ENCODE measurements at places on chromosomes 4 and X.

- no peak for DNase-seq
Observed at GRCh38 chr4:56209767-56210166, 177.5 kb downstream of the AASDH start.

DNA sequence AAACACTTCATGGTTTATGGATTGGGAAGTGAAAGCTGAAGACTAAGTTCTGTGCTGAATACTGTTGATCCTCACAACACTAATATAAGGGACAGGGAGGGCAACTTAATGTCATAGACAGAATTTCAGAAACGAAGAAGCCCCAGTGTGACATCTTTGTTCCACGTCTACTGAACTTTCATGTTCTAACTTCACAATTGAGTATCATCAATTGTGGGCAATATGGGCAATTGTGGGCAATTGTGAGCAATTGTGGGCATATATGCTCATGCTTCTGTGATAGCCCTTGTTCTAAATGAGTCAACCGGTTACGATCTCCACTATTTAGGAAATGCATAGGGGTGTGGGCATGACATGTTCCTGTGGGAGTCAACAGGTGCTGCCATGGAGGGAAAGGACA, 33.7 kb downstream of the CYBB start:
- no peak for DNase-seq

- no peak for DNase-seq
Observed at GRCh38 chr4:10688022-10688421, 3.5 kb upstream of the CLNK start.

- no peak for DNase-seq
Observed at GRCh38 chrX:153406011-153406410, 4.9 kb upstream of the PNMA6E start.

DNA sequence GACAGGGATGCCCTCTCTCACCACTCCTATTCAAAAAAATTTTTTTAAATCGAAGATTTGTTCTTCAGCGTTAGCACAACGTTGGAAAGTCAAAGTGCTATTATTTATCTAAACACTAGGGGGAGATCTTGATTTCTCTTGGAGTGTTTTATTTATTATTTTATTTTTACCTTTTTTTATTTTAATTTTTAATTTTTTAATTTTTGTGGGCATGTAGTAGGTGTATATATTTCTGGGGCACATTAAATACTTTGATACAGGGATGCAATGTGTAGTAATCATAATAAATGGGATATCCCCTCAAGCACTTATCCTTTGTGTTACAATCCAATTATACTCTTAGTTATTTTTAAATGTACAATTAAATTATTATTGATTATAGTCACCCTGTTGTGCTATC, 37.4 kb upstream of the SLC10A4 start:
- no peak for DNase-seq

DNA sequence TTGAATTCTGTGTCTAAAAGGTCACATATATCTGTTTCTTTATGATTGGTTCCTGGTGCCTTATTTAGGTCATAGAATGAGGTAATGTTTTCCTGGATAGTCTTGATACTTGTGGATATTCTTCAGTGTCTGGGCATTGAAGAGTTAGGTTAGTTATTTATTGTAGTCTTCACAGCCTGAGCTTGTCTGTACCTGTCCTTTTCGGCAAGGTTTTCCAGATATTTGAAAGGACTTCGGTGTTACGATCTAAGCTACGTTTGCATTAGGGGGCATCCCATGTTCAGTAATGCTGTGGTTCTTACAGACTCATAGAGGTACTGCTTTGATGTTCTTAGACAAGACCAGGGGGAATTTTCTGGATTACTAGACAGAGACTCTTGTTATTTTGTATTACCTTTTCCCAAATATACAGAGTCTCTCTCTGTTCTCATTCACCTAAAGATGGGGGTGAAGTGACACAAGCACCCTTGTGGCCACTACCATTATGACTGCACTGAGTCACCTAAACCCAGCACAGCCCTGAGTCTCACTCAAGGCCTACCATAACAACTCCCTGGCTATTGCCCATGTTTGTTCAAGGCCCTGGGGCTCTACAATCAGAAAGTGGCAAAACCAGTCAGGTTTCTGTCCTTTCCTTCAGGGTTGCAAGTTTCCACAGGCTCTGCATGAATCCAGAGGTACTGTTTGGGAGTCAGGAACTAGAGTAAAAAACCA, 30.1 kb upstream of the CYSLTR1 start:
- no peak for DNase-seq

GRCh38 chrX:151393514-151393913, 3.5 kb upstream of the VMA21 start:
- peak; percentile 18 for DNase-seq

DNA sequence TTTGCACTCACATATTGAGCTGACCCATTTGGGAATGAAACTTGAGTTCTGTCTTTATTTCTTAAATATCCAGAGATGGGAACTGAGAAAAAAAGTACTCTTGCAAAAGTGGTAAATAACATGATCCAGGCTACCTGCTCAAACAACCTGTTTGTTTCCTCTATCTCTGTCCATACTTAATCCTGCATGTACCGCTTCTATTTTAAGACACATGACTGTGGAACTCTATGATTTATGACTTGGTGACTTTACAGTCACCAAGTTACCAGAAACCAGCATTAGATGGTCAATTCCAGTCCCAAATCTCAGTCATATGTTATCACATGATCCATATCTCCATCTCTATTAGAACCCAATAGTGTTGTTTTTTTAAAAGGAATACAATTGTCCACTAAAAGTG, 606.7 kb downstream of the EPHA5 start:
- DNase-seq: no peak

DNA sequence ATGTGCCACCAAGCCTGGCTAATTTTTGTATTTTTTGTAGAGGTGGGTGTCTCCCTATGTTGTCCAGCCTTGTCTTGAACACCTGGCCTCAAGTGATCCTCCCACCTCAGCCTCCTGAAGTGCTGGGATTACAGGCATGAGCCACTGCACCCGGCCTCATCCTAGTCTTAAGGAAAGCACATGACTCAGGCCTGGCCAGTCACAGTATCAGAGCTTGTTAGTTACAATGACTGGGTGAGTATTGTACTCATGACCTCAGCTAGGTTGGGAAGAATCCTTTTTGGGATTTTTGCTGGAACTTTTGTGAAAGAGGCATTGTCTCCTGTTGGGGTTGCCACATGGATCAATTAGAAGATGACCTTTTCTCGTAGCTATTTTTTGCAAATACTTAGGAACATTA, 292.8 kb downstream of the RAPGEF2 start:
- no peak for DNase-seq

- DNase-seq: no peak
Observed at GRCh38 chrX:3697220-3697684, 16.2 kb downstream of the PRKX start.

DNA sequence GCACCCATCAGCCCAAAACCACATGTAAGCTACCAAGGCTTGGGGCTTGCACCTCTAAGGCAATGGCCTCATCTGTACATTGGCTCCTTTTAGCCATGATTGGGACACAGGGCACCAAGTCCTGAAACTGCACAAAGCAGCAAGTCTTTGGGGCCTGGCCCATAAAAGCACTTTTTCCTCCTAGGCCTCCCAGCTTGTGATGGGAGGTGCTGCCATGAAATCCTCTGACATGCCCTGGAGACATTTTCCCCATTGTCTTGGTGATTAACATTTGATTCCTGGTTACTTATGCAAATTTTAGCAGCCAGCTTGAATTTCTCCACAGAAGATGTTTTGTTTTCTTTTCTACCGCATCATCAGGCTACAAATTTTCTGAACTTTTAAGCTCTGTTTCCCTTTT, 58.5 kb upstream of the PABPC4L start:
- no peak for DNase-seq

- DNase-seq: no peak
Observed at GRCh38 chr4:3814053-3814570, 47.9 kb downstream of the ADRA2C start.

GRCh38 chrX:111555406-111555958, 44.0 kb downstream of the SERTM2 start:
- no peak for DNase-seq

DNA sequence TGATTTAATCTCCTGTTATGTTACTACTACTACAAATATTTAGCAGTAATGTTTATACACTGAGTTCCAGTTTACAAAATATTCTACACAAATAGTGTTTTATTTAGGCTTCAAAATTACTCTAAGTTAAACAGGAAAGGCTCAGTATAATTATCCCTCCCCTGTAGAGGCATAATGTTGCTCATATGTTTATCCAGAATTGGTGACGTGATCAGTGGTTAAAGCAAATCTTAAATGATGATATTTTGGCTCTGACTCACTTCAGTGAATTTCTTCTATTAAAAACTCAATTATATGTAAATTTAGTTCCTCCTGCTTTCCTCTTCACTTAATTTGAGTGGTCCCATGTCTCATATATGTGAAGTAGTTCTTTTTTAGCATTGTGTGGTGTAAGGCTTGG, 438.5 kb downstream of the ADGRL3 start:
- DNase-seq: no peak

GRCh38 chr4:172554588-172554987, 614.0 kb upstream of the GALNT7 start:
- no peak for DNase-seq

- no peak for DNase-seq
Observed at GRCh38 chr4:79535516-79535915, 127.5 kb upstream of the GK2 start.

DNA sequence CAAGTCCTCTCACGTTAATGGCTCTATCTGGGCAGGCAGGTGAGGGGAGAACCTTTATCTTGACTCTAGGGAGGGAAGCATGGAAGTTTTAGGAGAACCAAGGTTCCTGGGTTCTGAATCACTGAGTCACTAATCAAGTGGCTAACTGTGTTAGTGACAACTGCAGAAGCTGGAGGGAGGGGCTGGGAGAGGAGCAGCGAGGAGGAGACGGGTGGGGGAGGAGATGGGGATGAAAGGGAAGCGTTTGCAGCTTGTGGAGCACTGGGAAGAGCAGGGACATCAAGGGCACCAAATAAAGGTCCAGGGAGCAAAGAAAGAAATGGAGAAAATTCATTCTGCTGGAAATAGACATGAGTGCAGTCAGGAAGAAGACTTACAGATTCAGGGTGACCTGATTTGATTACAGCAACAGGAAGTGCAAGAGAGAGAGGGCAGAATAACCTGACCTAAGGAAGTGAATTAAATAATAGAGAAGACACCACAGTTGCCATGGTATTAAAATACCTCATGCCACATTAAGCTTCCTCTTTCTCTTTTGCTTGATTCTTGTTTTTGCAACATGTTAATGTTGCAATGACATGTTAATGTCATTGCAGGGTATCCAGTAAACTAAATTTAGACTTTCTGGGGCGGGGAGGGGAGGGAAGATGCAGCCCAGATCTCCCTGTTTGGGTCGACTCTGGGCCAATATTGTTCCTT, 4.5 kb upstream of the SETD7 start:
- DNase-seq: no peak

GRCh38 chr4:185019456-185020292, 1.4 kb downstream of the HELT start:
- no peak for DNase-seq

DNA sequence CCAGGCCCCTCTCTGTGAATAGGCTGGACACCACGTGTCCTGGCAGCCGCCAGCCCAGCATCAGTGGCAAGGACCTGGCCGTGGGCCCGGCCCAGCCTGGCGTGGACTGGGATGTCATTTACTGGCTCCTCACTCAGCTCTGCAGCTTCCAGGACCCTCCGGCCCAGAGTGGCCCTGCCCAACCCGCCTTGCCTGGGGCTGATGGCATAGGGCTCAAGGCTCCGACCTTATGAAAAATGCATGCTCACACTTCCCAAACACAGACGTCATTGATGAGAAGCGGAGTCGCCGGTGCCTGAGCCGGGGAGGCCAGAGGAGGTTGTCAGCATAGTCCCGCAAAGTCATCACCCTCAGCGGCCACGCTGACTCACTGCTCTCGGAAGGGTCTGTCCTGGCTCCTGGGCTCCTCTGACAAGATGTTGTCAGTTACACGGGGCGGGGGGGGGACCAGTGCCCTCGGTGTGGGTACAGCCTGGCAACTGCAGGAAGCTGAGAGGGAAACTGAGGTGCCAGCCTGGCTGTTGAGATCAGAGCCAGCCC, 14.3 kb downstream of the CFAP99 start:
- no peak for DNase-seq

DNA sequence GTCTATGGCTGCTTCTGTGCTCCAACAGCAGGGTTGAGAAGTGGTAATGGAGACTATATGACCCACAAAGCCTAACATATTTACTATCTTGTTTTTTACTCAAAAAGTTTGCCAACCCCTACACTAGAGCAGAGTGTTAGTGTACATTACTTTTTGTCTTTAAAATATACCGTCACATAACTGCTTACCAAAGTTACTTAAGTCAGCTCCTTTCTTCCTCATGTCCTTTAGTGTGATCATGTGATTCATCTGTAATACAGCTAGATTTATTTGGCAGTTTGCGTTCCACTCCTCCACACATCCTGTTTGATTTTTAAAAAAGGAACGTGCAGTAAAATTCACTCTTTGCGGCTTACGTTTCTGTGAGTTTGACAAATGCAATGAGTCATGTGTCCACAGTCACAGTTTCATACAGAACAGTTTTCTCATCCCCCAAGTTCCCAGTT, 162.4 kb upstream of the GPRIN3 start:
- DNase-seq: no peak

DNA sequence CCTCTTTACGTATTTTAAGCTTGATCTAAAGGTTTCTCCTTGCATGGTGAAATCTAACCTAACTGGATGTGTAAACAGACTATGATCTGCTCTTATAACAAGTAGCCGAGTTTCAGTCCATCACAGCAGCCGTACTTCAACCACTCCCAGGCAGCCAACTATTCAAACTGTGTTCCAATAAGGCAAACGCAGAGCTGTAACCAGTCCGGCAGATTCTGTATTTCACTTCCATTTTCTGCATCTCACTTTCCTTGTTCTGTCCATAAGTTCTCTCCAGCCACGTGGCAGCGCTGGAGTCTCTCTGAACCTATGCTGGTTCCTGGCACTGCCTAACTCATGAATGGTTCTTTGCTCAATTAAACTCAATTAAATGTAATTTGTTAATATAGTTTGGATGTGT, 132.6 kb downstream of the FHDC1 start:
- DNase-seq: no peak

DNA sequence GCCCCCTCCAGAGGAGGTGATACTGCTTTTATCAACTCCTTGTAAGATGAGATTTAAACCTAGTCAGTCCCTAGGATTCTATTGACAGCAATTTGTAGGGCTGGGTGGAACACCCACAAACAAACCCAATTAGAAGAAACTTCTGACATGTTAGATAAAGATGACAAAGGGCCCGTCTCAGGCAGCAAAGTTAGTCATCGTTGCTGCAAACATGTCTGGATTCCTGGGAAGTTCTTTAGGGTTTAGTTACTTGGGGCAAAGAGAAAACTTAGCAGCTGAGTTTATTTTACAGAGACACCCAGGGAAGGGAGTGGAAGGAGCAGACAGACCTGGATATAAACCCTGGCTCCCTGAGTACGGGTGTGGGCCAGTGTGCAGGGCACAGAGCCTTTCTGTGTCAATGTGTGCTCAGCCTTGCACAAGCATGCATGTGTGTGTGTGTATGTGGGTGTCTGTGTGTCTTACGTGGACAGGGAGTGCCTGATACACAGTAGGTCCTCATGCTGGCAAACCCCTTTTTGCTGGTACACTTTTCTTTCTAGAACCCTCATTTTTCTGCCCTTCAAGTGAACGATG, 130.0 kb upstream of the STX18 start:
- DNase-seq: no peak

- no peak for DNase-seq
Observed at GRCh38 chr4:187174749-187175148, 451.1 kb upstream of the FAT1 start.
